ENCODE measurements at places on chromosomes 7 and 10.

DNA sequence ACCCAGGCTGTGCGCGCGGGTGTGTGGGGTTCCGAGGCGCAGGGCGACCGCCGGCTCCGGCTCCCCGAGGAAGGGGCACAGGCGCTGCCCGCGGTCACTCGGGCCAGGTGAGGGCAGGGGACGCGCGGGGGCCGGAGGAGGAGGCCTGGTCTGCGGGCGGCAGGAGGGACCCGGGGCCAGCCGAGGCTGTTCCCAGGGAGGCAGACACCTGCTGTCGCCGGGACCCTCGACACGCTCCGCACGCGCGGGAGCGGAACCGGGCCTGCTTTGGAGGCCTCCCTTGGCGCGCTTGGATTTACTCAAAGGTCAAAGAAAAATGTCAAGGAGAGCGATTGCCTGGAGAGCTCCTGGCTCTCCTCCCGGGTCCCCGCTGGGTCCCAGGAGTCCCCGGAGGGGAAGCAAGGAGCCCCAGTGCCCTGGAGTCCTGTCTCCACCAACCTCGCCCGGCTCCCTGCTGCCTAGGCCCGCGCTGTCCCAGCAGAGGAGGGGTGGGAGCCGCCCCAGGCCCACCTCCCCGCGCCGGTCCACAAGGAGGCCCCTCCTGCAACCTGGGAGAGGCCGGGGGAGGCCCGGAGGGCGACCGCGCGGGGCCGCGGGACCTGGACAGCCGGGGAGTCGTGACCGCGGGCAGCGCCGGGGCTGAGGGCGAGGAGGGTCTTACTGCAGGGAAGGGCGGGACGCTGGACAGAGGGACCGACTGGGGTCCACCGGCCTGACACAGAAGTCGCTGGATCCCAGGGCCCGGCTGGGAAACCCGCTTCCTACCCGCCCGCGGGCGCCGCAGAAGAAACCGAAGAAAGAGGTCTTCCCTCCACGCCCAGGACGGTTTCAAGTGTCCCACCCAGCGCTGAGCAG lies 348.9 kb downstream of the DNAJB6 start:
- DNase-seq = no peak

DNA sequence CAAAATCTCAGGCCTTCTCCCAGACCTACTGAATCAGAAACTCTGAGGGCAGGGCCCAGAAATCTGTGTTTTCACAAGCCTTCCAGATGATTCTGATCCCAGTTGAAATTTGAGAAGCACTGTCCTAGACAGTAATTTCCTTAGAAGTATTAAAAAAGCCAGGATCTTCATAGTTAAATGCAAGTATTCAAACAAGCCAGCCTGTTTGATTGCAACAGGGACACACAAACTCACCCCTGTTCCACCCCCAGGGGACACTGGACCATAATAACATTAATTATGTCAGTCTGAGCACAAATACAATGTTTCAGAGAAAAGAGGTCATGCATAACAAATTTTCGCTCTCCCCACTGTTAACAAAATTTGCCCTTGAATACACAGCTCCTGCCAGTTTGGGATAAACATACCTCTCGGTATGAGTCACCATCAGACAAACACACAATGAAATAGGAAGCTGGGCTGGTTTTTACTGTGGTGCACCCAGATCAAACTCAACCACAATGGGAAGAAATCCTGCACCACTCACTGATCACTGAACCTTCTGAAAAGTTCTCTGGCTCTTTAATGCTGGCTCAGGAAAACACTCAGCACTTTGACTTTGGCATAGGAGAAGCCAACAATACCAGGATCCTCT lies 34.3 kb downstream of the ABLIM1 start:
- peak; percentile 88 for DNase-seq

GRCh38 chr10:120423431-120424197 lies 33.4 kb upstream of the PLPP4 start:
- DNase-seq = peak; percentile 82

GRCh38 chr10:28520346-28520745 lies 12.6 kb upstream of the WAC start:
- DNase-seq = no peak

GRCh38 chr10:102419269-102420180 lies 940 bp upstream of the PSD start:
- DNase-seq = no peak

DNA sequence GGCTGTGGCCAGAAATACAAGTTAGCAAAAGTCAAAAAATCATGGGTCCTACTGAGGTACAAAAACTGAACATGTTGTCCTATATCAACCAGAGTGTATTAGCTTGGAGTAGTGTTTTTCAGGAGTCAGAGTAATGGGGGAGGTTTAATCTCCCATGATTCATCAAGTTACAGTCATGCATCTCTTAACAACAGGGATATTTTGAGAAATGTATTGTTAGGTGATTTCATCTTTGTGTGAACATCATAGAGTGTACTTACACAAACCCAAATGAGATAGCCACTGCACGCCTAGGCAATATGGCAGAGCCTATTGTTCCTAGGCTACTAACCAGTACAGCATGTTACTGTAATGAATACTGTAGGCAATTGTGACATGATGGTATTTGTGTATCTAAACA lies 14.9 kb upstream of the TES start:
- DNase-seq = no peak

DNA sequence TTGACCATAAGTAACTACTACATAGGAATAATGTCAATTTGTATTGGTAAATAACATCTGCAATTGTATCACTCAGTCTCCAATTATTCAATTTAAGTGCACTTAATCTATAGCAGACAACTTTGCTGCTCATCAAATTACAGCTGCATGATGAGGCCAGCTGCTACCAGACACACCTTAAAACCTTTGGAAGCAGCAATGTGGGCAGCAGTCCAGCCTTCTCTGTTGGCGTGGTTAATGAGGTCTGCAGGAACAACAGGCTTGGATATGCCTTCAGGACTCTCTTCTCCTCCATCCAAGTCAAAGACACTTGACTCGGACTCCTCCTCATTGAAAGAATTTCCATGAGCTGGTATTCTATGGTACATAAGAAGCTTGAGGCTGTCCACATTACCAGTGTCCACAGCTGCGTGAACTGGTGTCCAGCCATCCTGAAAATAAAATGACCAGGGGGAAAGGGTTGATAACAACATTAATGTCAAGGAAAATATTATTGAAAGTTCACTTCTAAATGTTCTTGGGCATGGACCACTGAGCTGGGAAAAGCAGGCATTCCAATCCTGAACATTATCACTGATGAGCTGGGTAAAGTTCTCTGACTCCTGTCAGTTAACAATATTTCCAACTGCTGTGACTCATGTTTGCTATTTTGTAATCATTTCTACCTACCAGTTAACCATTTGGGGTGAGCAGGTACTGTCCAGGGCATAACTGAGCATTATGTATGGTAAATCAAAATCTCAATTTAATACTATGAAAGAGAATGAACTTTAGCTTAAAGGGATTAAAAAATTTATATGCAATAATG lies 95.7 kb downstream of the CTTNBP2 start:
- no peak for DNase-seq

GRCh38 chr10:52106899-52107298 lies 207.2 kb upstream of the DKK1 start:
- DNase-seq = peak; percentile 7

DNA sequence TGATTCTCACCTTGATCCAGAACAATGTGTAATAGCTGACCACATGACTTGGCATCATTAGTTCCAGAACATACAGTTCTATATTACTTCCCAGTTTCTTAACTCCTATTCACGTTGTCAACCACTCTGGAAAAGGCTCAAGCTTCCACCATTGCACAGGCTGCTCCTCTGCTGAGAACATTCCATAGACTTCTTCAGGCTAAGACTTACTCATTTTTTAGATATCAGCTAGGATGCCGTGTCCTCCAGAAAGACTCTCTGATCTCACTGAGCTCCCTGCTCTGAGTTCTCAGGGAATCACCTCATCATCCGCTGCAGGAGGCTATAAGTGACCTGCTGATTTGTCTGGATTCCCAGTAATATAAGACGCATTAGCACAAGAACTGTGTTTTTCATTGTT lies 73.1 kb downstream of the HTR7 start:
- no peak for DNase-seq

GRCh38 chr10:24393201-24393600 lies 184.3 kb downstream of the KIAA1217 start:
- DNase-seq = no peak

- no peak for DNase-seq
Measured at GRCh38 chr10:45612741-45613140, 59.8 kb downstream of the ZFAND4 start.

- no peak for DNase-seq
Measured at GRCh38 chr7:116339564-116339963, 129.2 kb downstream of the TES start.

DNA sequence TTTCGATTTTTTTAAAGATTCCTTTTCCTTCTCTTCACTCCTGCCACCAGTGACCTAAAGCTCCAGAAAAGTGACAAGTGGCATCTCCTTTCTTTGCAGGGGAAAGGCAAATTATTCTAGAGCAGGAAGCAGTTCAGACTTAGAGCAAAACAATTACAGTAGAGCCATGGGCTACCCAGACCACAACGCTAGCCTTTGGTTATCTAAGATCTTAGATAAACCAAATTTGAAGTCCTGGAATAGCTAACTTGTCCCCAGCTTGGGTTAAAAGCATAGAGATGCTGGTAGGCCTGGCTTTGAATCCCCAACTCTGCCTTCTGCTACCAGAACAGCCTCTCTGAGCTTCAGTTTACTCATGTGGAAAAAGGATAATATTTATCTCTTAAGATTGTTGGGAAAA lies 38.4 kb downstream of the LGI1 start:
- no peak for DNase-seq

DNA sequence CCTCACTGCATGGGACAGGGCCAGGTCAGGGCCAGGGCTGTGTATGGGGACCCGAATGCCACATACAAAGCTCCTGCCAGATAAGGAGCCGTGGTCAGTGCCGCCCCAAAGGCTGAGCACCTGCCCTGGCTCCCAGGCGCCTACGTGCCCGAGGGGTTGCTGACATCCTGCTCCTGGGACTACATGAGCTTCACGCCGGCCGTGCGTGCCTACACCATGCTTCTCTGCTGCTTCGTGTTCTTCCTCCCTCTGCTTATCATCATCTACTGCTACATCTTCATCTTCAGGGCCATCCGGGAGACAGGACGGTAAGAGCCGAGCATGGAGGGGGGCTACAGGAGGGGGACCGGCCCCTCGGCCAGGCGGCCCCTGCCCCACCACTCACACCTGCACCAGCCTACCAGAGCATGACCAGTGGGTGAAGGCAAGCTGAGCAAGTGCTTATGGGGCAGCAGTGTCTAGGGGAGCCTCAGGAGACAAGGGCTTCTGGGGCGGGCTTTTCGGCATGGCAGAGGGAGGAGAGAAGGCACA lies 4.9 kb downstream of the OPN4 start:
- DNase-seq = no peak

- peak; percentile 35 for DNase-seq
Measured at GRCh38 chr7:30074422-30075030, 46.3 kb downstream of the PLEKHA8 start.

DNA sequence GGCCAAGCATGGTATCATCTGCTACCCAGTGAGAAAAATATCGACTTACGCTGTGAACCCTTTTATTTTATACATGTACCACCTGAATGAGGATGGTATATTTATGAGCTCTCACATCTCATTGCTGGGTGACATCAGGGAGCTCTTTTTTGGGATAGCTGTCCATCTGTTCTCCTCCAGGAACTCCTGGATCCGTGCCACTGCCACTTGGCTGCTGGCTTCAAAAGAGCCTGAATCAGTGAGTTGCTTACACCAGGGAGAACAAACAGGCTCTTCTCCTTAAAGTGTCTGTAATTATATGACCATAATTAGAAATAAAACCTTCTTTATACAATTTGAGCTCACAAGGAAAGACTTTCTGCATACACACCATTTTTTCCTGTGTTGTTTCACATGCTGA lies 106.2 kb downstream of the KAT6B start:
- DNase-seq = no peak

- DNase-seq = no peak
Measured at GRCh38 chr10:71603754-71604153, 115.8 kb downstream of the C10orf105 start.

DNA sequence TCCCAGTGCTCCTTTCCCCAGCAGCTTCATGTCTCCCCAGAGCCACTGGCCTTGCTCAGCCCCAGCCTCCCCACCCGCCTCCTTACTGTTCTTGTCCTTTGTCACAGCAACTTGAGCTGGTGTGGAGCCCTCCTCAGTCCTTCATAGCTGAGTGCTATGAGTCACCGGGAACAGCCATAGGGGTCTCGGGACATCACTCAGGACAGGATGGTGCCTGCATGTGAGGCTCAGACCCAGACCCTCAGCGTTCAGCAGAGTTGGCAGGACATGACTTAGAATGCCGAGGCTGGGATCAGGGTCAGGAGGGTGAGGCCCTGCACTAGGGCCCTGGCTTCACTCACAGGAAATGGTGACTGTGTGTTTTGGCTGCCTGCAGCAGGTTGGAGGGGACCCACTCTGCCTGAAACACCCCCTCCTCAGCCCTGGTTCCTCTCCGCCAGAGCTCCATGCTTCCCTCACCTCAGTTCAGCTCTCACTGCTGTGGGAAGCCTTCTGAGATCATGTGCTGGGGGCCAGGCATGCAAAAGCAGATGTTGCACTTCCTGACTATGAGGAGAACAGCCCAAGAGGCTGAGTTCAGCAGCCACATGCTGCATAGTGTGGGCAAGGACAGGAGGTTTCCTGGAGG lies 40.7 kb upstream of the GJD4 start:
- DNase-seq = peak; percentile 51

GRCh38 chr10:124075231-124075955 lies 18.0 kb downstream of the CHST15 start:
- no peak for DNase-seq

GRCh38 chr10:129770286-129770685 lies 193.8 kb downstream of the EBF3 start:
- no peak for DNase-seq

DNA sequence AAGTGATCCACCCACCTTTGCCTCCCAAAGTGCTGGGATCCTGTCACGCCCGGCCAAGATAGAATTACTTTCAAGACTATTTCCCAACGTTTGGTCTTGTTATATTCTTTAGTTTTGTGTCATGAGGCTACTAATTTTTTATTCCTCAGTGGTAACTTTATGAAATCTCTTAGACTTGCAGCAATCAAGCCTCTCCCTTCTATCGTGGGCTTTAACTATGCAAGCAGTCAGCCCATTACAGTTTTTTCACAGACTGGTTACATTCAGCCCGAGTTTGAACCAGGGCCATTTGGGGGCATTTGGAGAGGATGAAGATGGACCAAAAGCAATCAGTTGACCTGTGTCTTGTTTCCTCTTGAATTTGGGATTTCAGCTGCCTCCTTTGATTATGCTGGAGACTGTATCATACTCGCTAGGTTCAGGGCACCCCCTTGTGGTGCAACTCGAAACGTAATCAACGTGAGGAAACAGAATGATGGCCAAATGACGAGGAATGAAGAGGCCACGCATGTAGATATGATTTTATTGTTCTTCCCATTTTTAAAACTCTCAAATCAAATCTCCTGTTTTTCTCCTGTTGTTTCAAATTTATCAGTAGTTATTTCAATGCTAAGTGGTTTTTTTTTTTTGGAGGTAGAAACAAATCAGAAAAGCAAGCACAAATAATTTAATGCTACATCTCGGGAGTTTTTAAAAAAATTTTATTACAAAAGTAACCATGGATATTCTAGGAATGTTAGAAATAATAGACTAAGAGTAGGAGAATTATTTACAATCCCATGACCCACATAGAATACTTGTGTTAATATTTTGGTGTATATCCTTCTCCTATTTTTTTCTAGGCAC lies 151.6 kb downstream of the KIAA1217 start:
- DNase-seq = peak; percentile 79
